Smooth muscle cell of the umbilical artery (primary cell): ENCODE measurements at places on chromosomes 16 and 17. TPM values are rescaled to one million over a fixed set of nuclear protein-coding genes. Genes with fewer than 3 reads are reported as not detected.

Gene UMOD
- total RNA-seq: not detected in 2 replicates

Gene ZG16
- total RNA-seq: not detected in 2 replicates

Gene CACNB1
- total RNA-seq: 4.8 and 12.7 TPM in 2 replicates

Gene KRT39
- total RNA-seq: not detected in 2 replicates

Gene AANAT
- 0.37 TPM in 1 of 2 replicates, not detected in the other for total RNA-seq

Gene PROCA1
- 1.2 and 1.4 TPM in 2 replicates for total RNA-seq

Gene SLFN11
- 30.3 and 63.5 TPM in 2 replicates for total RNA-seq
